ENCODE measurements at places on chromosomes 16 and 17. TPM values are rescaled to one million over a fixed set of nuclear protein-coding genes. Genes with fewer than 3 reads are reported as not detected.

The CDH5 gene
- not detected for total RNA-seq

The BPTF gene
- 73.9 TPM for total RNA-seq

The PYY gene
- total RNA-seq, result not detected

The MT1F gene
- total RNA-seq, result not detected

The KIF2B gene
- total RNA-seq, result not detected

The TEKT5 gene
- total RNA-seq, result not detected

The MINK1 gene
- 63.2 TPM for total RNA-seq

The ST3GAL2 gene
- 130 TPM for total RNA-seq

GRCh38 chr16:84485255-84486010, 19.0 kb downstream of the MEAK7 start:
- no peak overlapping the region for H3K4me3 ChIP-seq
- peaks cover 35% of the 10 kb centered on the region for H3K36me3 ChIP-seq
- H3K27me3 ChIP-seq, result no peaks in the 10 kb centered on the region
- H3K27ac ChIP-seq, result no peak overlapping the region
- no peaks in the 10 kb centered on the region for H3K4me1 ChIP-seq

DNA sequence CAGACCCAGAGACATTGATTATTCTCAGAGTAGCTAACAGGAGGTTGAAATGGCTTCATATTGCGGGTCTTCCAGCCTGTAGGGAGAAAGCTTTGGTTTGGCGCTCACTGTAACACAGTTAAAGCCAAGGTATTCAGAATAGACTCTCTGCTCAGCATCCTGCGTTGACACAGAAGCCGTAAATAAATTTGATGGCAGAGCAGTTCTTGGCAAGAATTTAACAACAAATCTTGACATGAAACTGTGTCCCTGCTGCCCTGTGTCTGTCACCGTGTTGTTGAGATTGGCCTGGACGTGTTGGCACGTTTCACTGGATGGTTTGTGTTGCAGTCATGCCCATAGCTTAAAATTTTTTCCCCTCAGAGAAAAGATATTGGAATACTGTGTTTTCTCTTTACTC, 359.6 kb downstream of the SNX29 start:
- H3K4me3 ChIP-seq, result no peak overlapping the region
- H3K27me3 ChIP-seq, result no peaks in the 10 kb centered on the region
- H3K36me3 ChIP-seq, result no peaks in the 10 kb centered on the region

- H3K4me1 ChIP-seq, result peaks cover 15% of the 10 kb centered on the region
- H3K4me3 ChIP-seq, result peak overlapping the region; percentile 93
- peak overlapping the region; percentile 90 for H3K27ac ChIP-seq
- peaks cover 13% of the 10 kb centered on the region for H3K36me3 ChIP-seq
- no peaks in the 10 kb centered on the region for H3K27me3 ChIP-seq
Observed at GRCh38 chr16:24729951-24730815, 732 bp downstream of the TNRC6A start.

- H3K27ac ChIP-seq, result no peak overlapping the region
- H3K27me3 ChIP-seq, result peaks cover 5% of the 10 kb centered on the region
- no peaks in the 10 kb centered on the region for H3K36me3 ChIP-seq
Observed at GRCh38 chr17:3539881-3540540, 17.6 kb downstream of the TRPV3 start.

DNA sequence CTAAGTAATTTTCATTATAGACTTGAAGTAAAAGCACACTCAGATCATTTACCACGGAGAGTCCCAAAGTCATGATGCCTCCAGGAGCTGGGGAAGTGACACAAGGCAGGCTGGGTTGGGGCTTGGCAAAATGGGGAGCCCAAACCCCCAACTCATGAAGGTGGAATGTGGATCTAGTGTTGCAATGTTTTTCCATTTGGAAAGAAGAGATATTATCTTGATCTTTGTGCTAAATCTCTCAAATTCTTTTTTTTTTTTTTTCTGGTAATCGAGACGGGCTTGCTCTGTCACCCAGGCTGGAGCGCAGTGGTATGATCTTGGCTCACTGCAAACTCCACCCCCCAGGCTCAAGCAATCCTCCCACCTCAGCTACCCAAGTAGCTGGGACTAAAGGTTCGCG, 7.5 kb upstream of the KCNG4 start:
- no peak overlapping the region for H3K4me3 ChIP-seq
- no peaks in the 10 kb centered on the region for H3K4me1 ChIP-seq
- no peak for DNase-seq

GRCh38 chr16:86635926-86636325, 57.6 kb downstream of the FOXL1 start:
- DNase-seq, result no peak
- peaks cover 26% of the 10 kb centered on the region for H3K4me1 ChIP-seq
- no peaks in the 10 kb centered on the region for H3K36me3 ChIP-seq
- H3K4me3 ChIP-seq, result no peak overlapping the region
